ENCODE measurements at places on chromosomes 12 and 14. TPM values are rescaled to one million over a fixed set of nuclear protein-coding genes. Genes with fewer than 3 reads are reported as not detected.

DNA sequence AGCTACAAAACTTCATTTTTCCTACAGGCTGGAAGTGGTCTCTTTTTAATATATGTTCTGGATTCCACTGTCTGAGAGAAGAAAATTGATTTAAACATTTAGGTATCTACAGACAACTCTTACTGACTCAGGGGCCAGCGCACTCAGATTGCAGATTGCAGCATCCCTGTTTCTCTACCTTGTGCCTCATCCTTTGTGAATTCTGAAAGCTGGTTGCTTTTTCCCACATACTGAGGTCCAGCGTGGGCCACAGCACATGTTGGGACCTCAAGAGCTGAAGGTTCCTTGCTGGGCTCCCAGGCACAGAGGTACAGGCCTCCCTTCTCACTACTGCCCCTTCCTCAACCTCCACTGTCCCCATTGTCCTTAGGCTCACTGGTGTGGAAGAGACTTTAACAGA lies 101.7 kb upstream of the CCDC175 start:
- H3K27me3 ChIP-seq = no peaks in the 10 kb centered on the region
- no peaks in the 10 kb centered on the region for H3K4me1 ChIP-seq
- no peak for DNase-seq
- H3K36me3 ChIP-seq = no peaks in the 10 kb centered on the region
- H3K4me3 ChIP-seq = no peak overlapping the region

Gene REP15
- 1.1 TPM for total RNA-seq

Gene MYBPC1
- 0.09 TPM for total RNA-seq

DNA sequence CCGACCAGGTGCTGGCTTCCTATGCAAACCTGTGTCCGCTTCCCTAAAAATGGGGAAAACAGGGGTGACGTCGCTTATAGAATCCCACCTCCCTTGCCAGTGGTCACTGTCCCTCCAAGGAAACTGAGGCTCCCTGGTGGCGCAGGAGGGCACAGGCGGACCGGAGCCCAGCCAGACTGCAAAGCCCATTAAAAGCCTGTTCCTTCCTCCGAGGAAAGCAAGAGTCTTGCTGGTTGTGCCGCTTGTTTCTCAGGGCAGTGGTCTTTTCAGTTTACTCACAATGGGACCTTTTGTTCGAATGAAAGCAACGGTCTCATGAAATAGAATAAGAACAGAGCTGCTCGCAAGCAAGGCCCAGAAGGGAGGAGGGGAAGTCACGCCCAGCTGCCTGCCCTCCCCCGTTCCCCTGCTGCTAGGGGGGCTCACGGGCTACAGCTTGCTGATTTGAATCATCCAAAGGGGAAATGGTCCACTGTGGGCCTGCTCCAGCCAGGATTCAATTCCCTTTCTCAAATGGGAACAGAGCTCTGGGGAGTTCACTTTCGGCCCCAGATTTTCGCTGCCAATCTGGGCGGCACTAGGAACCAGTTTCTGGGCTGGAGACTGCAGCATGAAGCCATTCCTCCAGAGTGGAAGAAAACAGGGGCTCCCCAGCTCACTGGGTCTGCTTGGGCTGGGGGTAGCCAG lies 4.6 kb upstream of the SELPLG start:
- DNase-seq = no peak
- no peak overlapping the region for H3K4me3 ChIP-seq
- no peak overlapping the region for H3K27ac ChIP-seq
- H3K27me3 ChIP-seq = no peaks in the 10 kb centered on the region
- no peaks in the 10 kb centered on the region for H3K4me1 ChIP-seq

GRCh38 chr14:101713621-101714349 lies 47.7 kb upstream of the PPP2R5C start:
- H3K36me3 ChIP-seq = no peaks in the 10 kb centered on the region
- H3K4me3 ChIP-seq = no peak overlapping the region
- no peak overlapping the region for H3K27ac ChIP-seq

DNA sequence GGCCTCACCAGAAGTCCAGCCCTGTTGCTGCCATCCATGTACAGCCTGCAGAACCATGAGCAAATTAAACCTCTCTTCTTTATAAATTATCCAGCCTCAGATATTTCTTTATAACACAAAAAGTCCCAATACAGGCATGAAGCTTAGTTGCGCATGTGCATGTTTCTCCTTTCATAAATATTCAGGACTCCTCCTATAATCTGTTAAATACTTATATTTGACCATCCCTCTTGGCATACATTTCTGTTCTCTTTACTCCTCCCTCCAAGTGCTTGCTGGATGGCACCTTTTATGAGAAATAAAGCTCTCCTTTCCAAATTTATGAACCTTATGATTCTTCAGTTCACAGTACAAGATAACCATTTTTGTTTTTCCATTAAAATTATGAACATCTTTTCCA lies 20.5 kb downstream of the DAAM1 start:
- no peak overlapping the region for H3K27ac ChIP-seq
- H3K4me3 ChIP-seq = no peak overlapping the region
- no peaks in the 10 kb centered on the region for H3K27me3 ChIP-seq
- DNase-seq = no peak

DNA sequence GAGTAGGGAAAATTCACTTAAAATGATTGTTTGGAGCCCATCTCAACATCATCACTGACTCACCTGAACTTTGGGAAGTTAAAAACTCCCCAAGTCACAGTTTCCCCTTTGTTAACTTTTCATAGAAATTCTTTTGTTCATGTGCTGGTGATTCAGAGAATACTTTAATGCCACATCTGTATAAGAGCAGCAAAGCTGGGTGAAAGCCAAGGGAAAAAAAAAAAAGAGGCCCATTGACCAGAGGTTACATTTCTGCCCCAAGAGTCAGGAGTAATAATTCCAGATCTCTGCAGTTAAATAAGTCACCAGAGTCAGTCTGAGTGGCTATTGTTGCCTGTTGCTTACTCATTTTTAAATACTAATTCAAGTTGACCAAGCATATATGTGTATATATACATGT lies 136.4 kb upstream of the LGR5 start:
- no peak overlapping the region for H3K27ac ChIP-seq
- no peaks in the 10 kb centered on the region for H3K27me3 ChIP-seq
- no peak overlapping the region for H3K4me3 ChIP-seq
- no peaks in the 10 kb centered on the region for H3K36me3 ChIP-seq
- DNase-seq = no peak

DNA sequence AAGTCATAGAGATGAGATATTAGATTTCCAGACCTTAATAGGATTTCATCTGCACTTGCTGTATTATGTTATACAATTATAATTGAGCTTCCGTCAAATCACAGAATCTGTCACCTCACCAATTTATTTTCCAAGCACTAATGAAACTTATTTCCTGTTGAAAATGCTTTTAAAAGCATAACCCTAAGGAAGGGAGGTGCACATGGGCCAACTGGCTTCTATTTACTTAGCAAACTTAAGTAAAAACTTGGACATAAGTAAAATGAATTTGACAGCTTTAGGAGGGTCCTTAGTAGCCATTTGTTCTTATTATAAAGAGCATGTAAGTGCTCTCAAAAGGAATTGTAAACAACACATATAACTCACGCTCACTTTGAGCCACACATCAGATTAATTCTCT lies 462.2 kb upstream of the TMPO start:
- no peak overlapping the region for H3K4me3 ChIP-seq
- DNase-seq = peak; percentile 87
- peaks cover 8% of the 10 kb centered on the region for H3K27me3 ChIP-seq
- H3K36me3 ChIP-seq = no peaks in the 10 kb centered on the region

Gene CLEC1B
- total RNA-seq = not detected

DNA sequence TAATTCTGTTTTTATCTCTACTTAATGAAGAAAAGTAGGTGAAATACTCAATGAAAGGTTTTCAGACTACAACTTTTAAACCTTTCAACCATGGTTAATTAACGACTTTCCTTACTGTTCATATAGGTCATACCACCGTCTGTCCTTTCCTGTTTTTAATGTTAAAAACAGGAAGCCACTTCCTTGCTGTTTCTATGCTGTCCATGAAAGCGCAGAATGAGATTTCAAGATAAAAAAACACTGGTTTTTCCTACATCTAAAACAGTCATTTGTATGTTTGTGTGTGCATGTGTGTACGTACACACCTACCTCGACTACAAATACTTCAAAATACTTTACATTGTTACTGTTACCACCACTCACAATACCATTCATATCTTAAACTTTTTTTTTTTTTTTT lies 27.3 kb downstream of the SPTLC2 start:
- no peaks in the 10 kb centered on the region for H3K27me3 ChIP-seq
- peak; percentile 15 for DNase-seq
- no peak overlapping the region for H3K4me3 ChIP-seq
- H3K27ac ChIP-seq = peak overlapping the region; percentile 27

Gene SIRT4
- total RNA-seq = 3.7 TPM

Gene DACT1
- 5.1 TPM for total RNA-seq

GRCh38 chr12:7460375-7461259 lies 16.7 kb upstream of the CD163L1 start:
- DNase-seq = peak; percentile 68
- no peak overlapping the region for H3K27ac ChIP-seq
- no peaks in the 10 kb centered on the region for H3K4me1 ChIP-seq
- no peaks in the 10 kb centered on the region for H3K27me3 ChIP-seq

- H3K27me3 ChIP-seq = no peaks in the 10 kb centered on the region
- H3K27ac ChIP-seq = no peak overlapping the region
- peaks cover 17% of the 10 kb centered on the region for H3K4me1 ChIP-seq
- DNase-seq = peak; percentile 55
- H3K4me3 ChIP-seq = no peak overlapping the region
- H3K36me3 ChIP-seq = no peaks in the 10 kb centered on the region
Measured at GRCh38 chr14:96584199-96584906, 82.2 kb downstream of the PAPOLA start.

GRCh38 chr14:29587761-29588470 lies 339.7 kb downstream of the PRKD1 start:
- H3K27ac ChIP-seq = no peak overlapping the region
- no peaks in the 10 kb centered on the region for H3K27me3 ChIP-seq
- H3K36me3 ChIP-seq = no peaks in the 10 kb centered on the region
- peaks cover 33% of the 10 kb centered on the region for H3K4me1 ChIP-seq
- no peak for DNase-seq

GRCh38 chr14:46499521-46499920 lies 152.1 kb downstream of the RPL10L start:
- H3K27ac ChIP-seq = no peak overlapping the region
- no peak for DNase-seq
- H3K4me3 ChIP-seq = no peak overlapping the region
- H3K36me3 ChIP-seq = no peaks in the 10 kb centered on the region
- H3K27me3 ChIP-seq = no peaks in the 10 kb centered on the region

DNA sequence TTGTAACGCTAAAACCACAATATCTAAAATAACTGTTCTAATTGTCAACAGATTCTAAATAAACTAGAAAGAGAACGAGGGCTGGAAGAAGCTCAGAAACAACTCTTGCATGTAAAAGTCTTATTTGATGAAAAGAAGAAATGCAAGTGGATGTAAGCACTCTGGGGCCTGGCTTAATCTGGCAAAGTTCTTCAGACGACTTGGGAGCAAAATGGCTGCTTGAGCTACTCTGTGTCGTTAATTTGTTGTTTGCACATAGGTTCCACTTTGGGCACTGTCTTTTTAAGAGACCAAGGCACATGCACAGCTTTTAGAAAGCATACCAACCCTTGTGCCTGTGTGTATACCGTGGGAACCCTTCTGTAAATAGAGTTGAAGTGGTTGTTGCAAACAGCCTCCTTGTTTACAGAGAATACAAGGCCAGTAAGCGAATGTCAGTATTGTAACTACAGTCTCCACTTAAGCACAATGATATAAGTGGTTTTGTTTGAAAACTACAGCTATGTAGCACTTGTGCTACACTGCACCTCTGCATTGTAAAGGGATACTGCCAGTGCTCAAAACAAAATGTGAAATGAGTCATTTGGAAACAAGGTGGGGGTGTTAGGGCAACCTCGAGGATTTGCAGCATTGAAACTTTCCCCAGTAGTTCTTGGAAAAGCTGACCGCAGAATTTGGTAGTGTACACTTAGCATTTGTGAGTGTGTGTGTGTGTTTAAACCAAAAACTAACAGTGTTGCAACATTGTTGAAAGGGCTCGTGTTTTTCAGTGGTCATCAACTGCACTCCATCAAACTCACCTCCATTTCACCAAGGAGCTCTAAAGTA lies 154.3 kb downstream of the CEP83 start:
- no peak overlapping the region for H3K4me3 ChIP-seq
- no peaks in the 10 kb centered on the region for H3K27me3 ChIP-seq
- no peaks in the 10 kb centered on the region for H3K4me1 ChIP-seq
- no peak for DNase-seq

DNA sequence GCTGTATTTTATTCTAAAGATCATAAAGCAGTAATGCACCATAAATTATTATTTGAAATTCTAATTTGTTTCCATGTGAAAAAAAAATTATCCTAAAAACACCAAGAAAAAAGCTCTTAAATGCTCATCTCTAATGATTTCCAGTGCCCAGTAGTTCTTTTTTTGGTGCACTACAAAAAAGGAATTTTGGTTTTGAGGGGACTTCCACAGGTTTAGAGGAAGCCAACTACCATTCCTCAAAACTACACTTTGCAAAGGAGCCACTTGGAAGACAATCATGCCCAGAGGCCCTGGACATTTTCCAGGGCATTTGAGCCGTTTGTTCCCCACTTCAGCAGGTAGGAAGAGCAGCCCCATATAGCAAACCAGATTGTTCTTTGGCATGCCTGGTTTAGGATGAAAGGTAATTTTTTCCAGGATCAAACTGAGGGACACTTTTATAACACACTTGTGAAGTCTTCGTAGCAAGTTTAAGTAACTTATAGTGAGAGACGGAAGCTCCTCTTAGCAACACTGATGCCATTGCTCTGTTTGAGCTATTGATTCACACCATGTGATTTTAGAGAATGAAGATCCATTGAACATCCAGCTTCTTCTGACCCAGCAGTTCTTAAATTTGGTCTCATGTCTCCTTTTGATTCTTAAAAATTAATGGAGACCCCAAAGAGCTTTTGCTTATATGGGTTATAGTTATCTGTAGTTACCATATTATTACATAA lies 187.9 kb downstream of the ETV6 start:
- H3K27me3 ChIP-seq = no peaks in the 10 kb centered on the region
- no peak overlapping the region for H3K27ac ChIP-seq
- no peak for DNase-seq
- no peak overlapping the region for H3K4me3 ChIP-seq
- no peaks in the 10 kb centered on the region for H3K36me3 ChIP-seq
- peaks cover 22% of the 10 kb centered on the region for H3K4me1 ChIP-seq

Gene IFNG-AS1
- total RNA-seq = not detected

Data from A673 (cell line).